ENCODE measurements at places on chromosomes 5 and 9. TPM values are rescaled to one million over a fixed set of nuclear protein-coding genes. Genes with fewer than 3 reads are reported as not detected.

The NANS gene
- 128 TPM for total RNA-seq

The LCN12 gene
- not detected for total RNA-seq

The ITGA1 gene
- total RNA-seq = 30.4 TPM

The PCDHGB1 gene
- total RNA-seq = 4.5 TPM

The EIF4E1B gene
- total RNA-seq = not detected

The TMEM252 gene
- not detected for total RNA-seq

The TMEM174 gene
- not detected for total RNA-seq

The DND1 gene
- total RNA-seq = 1.2 TPM

The PLAC8L1 gene
- 0.34 TPM for total RNA-seq
